Pons (tissue), 1 donor: ENCODE measurements at places on chromosomes 3 and 15.

GRCh38 chr3:14231145-14231990 lies 52.8 kb downstream of the LSM3 start:
- no peak for DNase-seq

GRCh38 chr15:40807888-40808461 lies 702 bp upstream of the DNAJC17 start:
- no peak for DNase-seq

- DNase-seq: no peak
These were observed 1077.0 kb downstream of the ROBO1 start for GRCh38 chr3:78690766-78691165.

DNA sequence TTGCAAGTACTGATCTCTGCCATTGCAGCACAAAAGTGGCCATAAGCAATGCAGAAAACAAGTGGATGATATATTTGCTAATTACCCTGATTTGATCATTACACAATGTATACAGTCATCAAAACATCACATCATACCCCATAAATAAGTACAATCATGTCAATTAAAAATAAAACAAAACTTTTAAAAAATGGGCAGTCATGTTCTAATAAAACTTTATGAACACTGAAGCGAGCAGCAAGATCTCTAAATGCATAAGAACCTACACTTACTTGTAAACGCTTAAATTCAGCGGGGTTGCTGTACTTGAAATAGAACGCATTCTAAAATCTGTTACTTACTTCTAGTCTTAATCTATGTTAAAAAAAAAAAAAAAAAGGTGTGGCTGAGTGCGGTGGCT lies 73.4 kb downstream of the AQR start:
- DNase-seq: no peak

GRCh38 chr15:60745469-60746061 lies 266.6 kb upstream of the ICE2 start:
- DNase-seq: no peak

GRCh38 chr3:183782576-183783276 lies 42.7 kb downstream of the MAP6D1 start:
- no peak for DNase-seq

DNA sequence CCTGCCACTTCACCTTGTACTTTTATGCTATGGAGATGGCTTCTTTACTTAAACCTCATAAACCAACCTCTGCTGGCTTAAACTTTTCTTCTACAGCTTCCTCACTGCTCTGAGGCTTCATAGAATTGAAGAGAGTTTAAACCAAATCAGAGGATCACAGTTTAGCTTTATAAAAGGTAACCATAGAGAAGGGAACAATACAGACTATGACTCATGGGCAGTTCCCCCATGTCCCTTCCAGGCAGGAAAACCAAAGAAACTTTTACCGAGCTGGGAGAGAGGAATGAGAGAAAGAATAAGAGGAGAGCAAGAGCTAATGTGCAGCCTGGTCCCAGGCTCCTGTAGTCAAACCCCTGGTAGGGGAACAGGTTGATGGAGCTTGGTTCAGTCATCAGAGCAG lies 53.9 kb upstream of the NEDD4 start:
- no peak for DNase-seq

DNA sequence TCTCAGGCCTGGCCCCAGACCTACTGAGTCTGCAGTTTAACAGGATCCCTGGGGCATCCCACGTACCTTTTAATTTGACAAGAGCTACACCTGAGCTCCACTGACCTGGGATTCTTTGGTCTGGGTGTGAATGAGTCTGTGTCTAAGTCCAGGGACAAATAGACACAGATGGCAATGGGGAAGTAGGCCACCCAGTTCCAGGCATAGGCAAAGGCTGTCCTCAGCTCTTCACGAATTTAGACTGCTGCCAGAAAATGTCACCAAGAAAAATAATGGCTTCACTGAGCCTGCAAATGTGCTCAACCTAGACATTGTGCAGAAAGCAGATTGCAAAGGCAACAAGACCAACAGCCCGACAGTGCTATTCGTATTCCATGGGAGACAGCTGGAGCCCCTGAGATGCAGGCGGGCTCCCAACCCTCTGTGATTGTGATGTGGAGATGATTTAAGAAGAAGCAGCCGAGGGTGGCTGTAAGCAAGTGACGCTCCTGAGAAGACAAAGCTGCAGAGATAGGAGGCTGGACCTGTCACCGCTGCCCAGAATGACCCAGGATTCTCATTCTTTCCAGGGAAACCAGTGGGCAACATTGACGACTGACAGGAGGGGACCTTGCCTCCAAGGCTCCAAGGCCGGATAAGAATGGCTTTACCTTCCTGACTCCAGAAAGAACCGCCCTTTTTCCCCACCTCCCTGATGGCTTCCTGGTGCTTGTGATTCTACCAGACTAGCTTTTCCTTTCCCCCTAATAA lies 39.8 kb upstream of the IREB2 start:
- peak; percentile 23 for DNase-seq

- DNase-seq: peak; percentile 26
These were observed 468 bp downstream of the UBP1 start for GRCh38 chr3:33439546-33440327.

- DNase-seq: no peak
These were observed 36.0 kb downstream of the RAB27A start for GRCh38 chr15:55253580-55253979.

DNA sequence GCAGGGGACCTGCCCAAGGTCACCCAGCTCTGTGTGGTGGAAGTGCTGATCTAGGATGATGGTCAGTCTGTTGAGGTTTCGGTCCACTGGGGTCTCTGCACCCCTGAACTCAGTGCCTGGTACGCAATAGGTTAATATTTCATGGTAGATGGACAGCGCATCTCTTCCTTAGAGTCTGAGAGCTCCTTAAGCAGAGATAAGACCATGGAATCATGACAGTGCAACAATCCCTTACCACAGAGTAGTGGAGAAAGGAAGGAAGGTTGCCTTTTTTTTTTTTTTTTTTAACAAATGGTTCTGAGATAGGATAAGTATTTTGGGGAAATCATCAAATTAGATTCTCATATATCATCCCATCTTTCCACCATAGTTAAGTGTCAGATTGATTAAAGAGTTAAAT lies 79.8 kb upstream of the SLC6A1 start:
- DNase-seq: no peak

DNA sequence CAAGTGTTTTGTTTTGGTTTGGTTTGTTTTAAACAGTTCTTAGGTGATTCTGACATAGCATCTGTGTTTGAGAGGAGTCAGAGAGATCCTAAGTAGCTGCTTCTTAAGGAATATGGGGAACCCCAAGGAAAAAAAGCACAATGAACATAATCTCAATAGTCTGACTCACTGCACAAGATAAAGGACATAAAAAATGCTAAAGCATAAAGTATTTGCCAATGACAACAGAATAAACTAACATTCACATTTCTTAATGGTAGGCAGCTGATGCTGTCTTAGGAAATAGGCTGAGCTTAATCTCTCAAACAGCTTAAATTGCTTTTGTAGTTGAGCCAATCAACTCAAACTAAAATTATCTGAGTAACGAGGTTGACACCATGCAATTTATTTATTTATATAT lies 2.9 kb downstream of the NCEH1 start:
- no peak for DNase-seq

DNA sequence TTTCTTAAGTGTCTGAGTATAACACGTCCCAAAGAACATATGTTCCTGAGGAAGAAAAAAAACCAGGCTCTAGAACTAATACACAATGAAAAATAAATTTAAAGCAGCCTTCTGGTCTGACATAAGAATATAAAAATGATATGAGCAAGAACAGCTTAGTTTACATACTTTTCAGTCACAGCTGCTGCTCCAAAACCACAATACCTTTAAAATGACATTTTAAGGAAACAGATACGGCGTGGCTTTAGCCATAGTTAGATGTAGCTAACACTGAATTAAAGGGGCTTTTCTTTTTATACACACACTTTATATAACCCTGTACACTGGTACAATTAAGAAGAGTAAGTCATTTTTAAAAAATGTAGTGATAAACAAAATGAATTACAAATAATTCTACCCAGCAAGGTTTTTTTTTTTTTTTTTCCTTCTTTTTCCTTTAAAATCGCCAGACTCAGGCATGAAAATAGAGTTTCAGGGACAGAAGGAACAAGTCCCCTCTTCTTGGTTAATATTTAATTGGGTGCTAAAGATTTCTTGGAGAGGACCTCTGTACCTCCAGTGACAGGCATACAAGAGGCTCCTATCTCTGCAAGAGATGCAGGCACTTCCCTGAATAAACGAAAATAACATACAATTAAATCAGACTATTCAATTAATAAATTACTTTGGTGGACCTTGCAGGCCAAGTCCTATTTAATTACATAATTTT lies 265.6 kb downstream of the FOXP1 start:
- DNase-seq: no peak
